Activated CD4-positive, alpha-beta T cell treated with anti-CD3 and anti-CD28 coated beads, Interleukin-2, amount 10 ng/mL, durations not matched to agents 7 days and 5 days (primary cell): ENCODE measurements at places on chromosomes 11 and 22. TPM values are rescaled to one million over a fixed set of nuclear protein-coding genes. Genes with fewer than 3 reads are reported as not detected.

DNA sequence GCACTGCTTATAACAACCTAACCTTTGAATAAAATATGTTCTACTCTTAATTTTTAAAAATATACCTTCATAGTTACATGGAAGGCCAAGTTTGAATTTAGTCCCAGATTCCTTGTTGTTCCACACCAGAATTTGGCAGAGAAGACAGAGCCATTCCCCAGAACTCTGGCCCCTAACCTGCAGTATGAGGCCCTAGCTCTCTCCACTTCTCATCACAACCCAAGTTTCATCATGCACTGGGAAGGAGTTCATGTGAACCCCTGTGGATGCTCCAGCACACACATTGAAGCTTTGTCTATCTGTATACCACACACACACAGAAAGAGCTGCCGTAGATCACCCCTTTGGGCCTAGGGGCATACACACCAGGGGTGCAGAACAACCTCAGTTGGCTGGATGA, 10.6 kb upstream of the BBOX1 start:
- no peak for DNase-seq
- no peaks in the 10 kb centered on the region for H3K4me1 ChIP-seq
- no peaks in the 10 kb centered on the region for H3K36me3 ChIP-seq
- no peaks in the 10 kb centered on the region for H3K27me3 ChIP-seq
- no peak overlapping the region for H3K27ac ChIP-seq

Gene KCNJ5
- not detected for total RNA-seq

DNA sequence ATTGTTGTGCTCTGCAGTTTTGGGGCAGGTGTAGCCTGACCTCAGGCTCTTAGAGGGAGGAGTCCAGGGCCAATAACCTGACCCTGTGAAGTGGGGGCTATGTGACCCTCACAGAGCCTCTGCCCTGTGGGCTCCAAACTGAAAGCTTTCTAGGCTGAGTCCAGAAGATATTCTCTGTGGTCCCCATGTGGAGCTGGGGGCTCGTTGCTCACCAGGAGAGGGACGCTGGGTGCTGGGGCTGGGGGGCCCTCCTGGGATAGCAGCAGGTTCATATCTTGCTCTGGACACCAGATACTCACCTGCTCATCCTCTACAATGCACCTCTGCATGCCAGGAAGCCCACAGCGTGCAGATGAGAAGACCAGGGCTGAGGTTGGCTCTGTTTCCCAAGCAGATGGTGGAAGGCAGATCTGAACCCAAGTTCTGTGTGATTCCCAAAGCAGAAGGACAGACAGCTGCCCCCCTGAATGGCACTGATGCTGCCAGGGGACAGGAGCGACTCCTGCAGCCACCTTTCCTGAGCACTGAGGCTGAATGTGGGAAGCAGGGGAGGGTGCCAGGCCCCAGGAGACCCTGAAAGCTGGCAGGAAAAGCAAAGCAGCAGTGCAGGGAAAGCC, 1022.0 kb downstream of the TBC1D22A start:
- H3K27ac ChIP-seq: no peak overlapping the region
- no peak for DNase-seq
- H3K27me3 ChIP-seq: peaks cover 4% of the 10 kb centered on the region

DNA sequence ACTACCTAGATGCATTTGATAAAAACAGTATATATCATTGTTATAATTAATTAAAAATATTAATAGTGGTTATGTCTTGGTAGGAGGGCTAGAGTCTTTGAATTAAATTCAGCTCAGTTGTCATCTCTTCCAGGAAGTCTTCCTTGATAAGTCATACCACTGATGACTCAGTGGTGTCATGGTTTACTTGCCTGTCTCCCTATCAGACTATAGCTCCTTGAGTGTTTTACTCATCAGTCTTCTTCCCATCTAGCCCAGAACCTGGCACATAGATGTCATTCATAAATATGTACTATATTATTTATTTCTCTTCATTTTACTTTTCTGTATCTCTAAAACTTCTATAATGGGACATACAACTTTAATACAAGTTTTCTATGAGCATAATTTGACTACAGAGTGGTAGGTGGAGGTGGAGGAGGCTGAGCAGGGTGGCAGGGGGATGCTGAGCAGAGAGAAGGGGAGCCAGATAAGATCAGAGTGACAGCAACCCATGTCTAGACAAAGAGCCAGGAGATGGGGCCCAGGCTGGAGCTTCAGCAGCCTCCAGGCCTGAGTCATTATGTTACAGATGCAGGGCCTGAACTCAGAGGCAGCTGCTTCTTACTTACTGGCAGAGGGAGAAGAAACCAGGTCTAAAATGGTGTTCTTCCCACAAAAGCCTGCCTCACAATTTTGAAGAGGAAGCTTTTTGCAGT, 82.3 kb upstream of the PHOX2A start:
- H3K4me3 ChIP-seq: no peak overlapping the region
- DNase-seq: no peak
- H3K27me3 ChIP-seq: no peaks in the 10 kb centered on the region
- no peaks in the 10 kb centered on the region for H3K36me3 ChIP-seq
- no peak overlapping the region for H3K27ac ChIP-seq

DNA sequence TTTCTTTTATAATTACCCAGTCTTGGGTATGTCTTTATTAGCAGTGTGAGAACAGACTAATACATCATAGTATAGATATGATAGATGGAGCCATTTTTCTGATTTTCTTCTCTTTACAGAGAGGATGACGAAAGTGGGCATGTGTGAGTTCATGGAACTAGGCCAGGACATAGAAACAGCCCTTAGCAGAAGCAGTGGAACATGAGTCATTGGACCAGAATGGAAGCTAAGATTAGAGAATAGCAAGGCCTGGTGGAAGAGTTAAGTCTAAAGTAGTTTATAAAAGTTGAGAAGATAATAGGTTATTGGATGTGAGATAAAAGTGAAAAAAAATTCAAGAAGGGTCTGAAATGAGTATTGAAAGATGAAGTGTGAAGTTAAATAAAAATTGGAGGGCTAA, 97.0 kb upstream of the MPPED2 start:
- no peaks in the 10 kb centered on the region for H3K27me3 ChIP-seq
- H3K4me1 ChIP-seq: no peaks in the 10 kb centered on the region
- no peaks in the 10 kb centered on the region for H3K36me3 ChIP-seq
- H3K27ac ChIP-seq: no peak overlapping the region
- no peak for DNase-seq

Gene GPHA2
- not detected for total RNA-seq

GRCh38 chr11:125301346-125301745, 136.8 kb downstream of the PKNOX2 start:
- H3K27me3 ChIP-seq: peaks cover under 1% of the 10 kb centered on the region
- no peak overlapping the region for H3K27ac ChIP-seq
- H3K4me3 ChIP-seq: no peak overlapping the region
- H3K36me3 ChIP-seq: no peaks in the 10 kb centered on the region
- no peaks in the 10 kb centered on the region for H3K4me1 ChIP-seq

DNA sequence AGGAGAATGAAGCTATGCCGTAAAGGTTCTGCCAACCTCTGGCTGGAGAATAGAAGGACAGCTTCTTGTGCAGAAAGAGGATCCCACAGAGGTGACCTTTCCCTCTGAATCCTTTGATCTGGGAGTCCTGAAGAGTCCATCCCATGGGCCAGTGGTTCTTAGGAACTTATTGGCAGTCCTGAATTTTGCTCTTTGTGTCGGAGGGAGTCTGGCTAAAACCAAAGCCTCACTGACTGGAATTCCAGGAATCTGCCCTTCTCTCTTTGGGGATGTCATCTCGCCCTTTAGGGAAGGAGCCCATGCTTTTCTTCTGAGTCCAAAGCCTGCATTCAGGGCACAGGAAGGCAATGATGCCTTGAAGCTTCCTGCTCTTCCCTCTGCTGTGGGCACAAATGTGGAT, 45.5 kb downstream of the PKNOX2 start:
- H3K36me3 ChIP-seq: no peaks in the 10 kb centered on the region
- H3K4me1 ChIP-seq: no peaks in the 10 kb centered on the region
- H3K27me3 ChIP-seq: peaks cover 7% of the 10 kb centered on the region
- H3K27ac ChIP-seq: no peak overlapping the region

Gene PIH1D2
- total RNA-seq: not detected

DNA sequence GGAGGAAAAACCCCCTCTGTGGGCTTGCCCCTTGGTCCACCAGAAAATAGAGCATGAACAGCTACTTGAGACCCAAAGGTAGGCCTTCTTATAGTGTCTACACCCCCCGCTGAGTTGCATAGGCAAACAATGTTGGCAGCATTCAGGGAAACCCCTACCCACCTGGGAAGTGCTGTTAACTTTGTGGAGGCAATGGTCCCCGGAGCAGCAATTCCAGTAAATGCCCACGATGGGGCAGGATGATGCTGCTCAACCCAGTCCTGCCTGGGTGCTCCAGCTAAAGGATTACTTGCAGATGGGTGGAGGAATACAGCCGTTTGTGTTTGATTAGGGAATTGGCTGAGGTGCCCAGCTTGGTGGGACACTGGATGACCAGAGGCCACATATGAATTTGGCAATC, 381.3 kb upstream of the ANO5 start:
- no peaks in the 10 kb centered on the region for H3K27me3 ChIP-seq
- no peaks in the 10 kb centered on the region for H3K36me3 ChIP-seq
- no peak overlapping the region for H3K4me3 ChIP-seq
- H3K27ac ChIP-seq: no peak overlapping the region

DNA sequence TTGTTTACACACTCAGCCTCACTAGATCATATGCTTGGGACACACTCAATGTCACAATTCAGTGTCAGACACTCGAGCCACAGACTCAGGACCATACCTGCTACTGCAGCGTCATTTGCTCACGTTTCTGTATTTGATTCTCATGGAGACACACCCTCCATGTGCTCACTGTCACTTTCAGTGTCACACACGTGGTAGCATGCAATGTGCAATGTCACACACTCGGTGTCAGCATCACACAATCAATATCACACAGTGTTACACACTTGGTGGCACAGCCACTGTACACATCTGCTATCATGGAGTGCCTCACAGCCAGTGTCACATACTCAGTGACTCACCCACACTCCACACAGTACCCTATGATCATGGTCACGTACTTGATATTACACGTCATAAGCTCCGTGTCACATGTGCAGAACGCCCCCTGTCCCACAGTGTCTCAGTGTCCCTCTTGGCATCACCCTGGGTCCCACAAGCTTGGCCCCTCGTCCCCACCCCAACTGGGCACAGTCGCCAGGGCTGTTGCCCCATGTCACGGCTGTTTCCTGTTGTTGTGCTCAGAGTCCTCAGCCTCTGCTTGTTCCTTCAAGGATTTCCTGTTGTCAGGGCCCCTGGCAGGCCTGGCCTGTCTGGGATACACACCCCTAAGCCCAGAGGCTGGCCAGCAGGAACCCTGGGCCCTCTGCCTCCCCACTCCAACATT, 49.6 kb downstream of the PDE2A start:
- DNase-seq: no peak
- H3K27ac ChIP-seq: no peak overlapping the region
- H3K4me1 ChIP-seq: peaks cover 38% of the 10 kb centered on the region
- no peaks in the 10 kb centered on the region for H3K36me3 ChIP-seq
- no peak overlapping the region for H3K4me3 ChIP-seq
- H3K27me3 ChIP-seq: peaks cover 7% of the 10 kb centered on the region

GRCh38 chr11:101362643-101363042, 221.2 kb downstream of the TRPC6 start:
- H3K27ac ChIP-seq: no peak overlapping the region
- no peaks in the 10 kb centered on the region for H3K4me1 ChIP-seq
- no peaks in the 10 kb centered on the region for H3K36me3 ChIP-seq
- no peak overlapping the region for H3K4me3 ChIP-seq
